Fibroblast of the aortic adventitia (primary cell): ENCODE measurements at places on chromosomes 7 and 10. TPM values are rescaled to one million over a fixed set of nuclear protein-coding genes. Genes with fewer than 3 reads are reported as not detected.

DNA sequence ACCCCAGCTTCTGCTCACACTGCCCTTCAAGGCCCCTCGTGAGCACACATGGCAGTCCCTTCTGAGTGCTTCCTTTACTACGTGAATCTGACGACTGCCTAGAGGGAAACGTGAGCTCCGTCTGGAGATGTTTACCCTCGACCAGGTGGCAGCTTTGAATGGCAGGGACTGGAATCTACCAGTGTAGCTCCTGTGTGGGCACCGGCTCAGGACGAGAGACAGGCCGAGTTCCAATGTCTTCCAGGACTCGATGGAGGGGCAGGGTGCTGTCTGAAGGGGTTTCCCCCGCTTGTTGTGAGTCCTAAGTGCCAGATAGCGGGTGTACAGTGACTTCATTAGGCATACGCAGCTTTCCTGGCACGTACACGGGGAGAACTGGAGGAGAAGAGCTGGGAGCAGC, 229.9 kb downstream of the ADARB2 start:
- no peak for DNase-seq

DNA sequence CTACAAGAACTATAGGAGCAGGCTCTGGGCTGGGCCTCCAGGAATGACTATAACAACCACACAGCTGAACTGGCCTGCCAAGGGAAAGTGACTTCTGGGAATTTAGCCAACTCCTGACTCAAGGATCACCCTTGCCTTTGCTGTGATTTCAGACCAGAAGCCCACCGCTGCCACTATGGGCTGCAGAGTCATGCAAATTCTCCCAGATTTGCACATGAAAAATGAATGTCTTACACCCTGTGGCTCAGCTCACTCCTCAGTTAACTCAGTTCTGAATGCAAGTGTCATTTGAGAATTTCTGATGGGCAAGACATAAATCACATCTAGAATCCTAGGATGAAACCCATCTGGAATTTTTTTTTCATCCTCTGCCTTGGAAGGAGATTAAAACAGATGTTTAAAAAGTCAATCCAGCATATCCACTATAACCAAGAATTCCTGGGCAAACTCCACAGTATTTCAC, 186.5 kb upstream of the BET1 start:
- peak; percentile 99 for DNase-seq

- no peak for DNase-seq
Measured at GRCh38 chr7:152081088-152081487, 55.6 kb downstream of the GALNT11 start.

- DNase-seq = no peak
Measured at GRCh38 chr7:37683246-37684120, at the start of gene GPR141. GPR141 (plus strand) TSS chr7:37683766; CDS start chr7:37740394, 56,628 bp downstream.

GRCh38 chr7:28123752-28124151, 56.8 kb downstream of the JAZF1 start:
- DNase-seq = no peak

DNA sequence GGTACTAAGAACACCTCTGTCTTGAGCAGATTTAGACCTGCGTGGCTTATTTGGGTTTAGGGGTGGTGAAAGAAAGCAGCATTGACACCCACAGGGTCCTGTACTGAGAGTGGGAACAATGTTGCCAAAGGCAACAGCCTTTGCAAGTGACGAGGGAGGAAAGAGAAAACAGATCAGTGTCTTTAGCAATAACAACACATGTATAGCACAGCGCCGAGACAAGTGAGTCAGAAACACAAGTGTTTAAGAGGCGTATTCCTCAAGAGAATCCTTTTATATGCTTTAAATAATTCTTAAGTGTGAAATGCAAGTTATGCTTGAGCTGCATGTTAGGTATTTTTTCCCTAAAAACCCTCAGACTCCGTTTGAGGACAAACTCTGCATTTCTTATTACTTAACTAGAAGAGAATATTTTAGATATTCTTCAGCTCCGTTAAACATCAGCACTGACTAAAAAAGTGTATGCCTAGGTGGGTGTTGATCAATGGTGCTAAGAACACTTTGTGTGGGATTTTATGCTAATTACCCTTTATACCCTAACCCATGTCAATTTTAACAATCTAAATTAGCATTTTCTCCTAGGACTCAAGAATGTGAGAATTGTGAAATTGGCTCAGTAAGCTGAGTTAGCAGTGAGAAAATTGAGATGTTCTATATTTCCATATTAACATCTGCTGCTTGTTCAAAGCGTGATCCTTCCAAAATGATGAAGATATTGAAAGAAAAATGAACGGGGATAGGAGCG, 1095.4 kb upstream of the CELF2 start:
- DNase-seq = no peak

GRCh38 chr10:43863270-43863669, 214.6 kb upstream of the ZNF32 start:
- DNase-seq = peak; percentile 35

- no peak for DNase-seq
Measured at GRCh38 chr10:19500959-19501358, 315.3 kb upstream of the PLXDC2 start.

- no peak for DNase-seq
Measured at GRCh38 chr7:103887853-103888602, 101.4 kb downstream of the RELN start.

DNA sequence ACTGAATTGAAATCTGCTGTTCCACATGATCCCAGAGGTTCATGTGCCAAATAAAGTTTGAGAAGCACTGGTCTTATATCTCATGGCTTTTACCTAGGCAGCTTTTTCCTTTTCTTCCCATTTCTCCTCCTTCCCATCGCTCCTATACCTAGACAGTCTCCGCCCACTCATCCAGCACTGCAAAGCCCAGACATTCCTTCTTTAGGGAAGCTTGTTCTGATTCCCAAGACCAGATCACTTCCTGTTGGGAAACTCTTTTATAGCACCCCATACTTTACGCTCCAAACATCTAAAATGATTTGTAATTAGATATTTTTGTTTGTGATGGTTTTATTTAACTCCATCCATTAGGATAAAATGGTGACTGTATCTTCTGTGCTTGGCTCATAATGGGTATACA, 75.9 kb downstream of the BMPER start:
- no peak for DNase-seq

GRCh38 chr7:6433784-6434615, 13.8 kb downstream of the DAGLB start:
- DNase-seq = no peak

DNA sequence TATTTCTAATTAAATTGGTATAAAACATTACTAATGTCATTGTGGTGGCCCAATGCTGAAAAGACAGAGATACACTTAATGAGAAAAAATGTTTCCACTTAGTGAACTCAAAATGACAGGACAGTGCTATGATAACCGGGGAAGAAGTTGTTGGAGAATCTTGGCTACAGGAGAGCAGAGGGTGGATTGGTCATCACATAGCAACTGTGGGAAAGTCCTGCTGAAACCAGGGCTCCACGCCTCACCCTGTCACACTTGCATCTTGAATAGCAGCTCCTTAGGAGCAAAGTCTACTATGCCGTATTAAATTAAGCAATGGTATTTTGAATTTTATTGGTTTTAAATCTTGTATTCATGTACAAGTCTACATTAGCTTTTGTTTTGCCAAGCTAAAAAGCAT, 225.5 kb downstream of the KLF6 start:
- DNase-seq = no peak

DNA sequence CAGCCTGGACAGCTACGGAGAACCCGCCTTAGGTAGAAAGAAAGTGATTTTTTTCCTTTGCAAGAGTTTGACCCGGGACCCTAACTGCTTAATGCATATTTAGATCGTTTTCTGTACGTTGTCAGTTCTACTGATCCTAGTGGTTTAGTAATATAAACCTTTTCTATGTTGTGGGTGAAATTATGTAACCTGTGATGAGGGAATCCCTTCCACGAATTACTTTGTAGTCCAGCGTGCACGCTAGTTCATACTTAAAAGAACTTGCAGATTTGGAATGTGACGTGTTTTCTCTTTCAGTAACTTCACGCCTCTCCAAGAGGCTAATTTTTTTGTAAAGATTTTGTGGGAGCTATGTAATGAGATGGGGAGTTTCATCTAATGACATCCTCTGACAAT, 705 bp downstream of the SLF2 start:
- DNase-seq = no peak

GRCh38 chr7:26497801-26498596, 206.3 kb downstream of the SNX10 start:
- no peak for DNase-seq

DNA sequence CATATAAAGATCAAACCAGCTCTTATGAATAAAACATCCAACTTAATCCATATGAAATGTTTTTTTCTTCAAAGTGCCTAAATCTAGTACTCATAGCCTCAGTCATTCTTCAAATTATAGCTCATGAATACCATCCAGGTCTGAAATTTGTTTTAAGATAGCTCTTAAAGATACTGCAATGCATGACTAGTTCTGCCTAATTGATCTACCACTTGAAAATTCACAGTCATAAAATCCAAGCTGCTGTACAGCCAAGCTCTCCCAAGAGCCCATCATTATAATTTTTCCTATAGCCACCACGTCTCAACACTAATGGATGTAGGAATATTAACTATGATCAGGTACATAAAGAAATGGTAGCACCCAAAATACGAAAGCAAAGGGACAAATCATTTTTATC, 87.9 kb upstream of the RNF148 start:
- no peak for DNase-seq

DNA sequence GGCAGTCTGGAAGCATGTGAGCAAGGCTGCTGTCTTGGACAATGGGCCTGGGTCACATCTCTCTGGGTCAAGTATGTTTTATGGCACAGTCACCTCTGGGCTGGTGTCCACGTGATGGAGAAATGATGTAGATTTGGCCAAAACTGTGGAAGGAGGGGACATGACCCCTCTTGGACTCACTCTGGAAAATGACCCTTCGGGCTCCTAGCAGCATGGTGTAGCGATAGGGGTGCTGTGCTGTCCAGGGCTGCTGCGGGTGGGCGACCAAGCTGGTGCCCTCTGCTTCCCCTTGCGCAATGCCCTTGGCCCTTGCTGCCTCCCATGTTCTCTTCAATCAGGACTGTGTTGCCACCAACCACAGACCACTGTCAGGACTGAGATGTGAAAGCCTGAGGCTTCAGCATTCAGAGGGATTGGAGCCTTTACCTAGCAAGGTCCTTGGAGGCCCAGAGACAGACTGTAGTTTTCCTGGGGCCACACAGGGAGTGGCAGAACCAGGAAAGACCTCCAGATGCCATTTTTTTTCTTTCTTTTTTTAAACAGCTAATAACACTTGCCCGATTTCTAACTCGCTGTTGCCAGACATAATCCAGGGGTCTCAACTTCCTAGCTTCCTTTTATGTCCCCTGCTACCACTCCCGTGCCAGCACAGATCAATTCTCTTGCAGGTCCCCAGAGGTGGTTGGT, 6.1 kb downstream of the CYP26A1 start:
- DNase-seq = no peak

- no peak for DNase-seq
Measured at GRCh38 chr7:116673457-116673865, 1.5 kb downstream of the MET start.

The MYL7 gene
- not detected in 2 replicates for total RNA-seq

The BTRC gene
- total RNA-seq = 12.6 and 17.2 TPM in 2 replicates

The NPSR1 gene
- total RNA-seq = not detected in 2 replicates

The CFAP69 gene
- 3.2 and 6.4 TPM in 2 replicates for total RNA-seq

The INPP5A gene
- 13.1 and 36.8 TPM in 2 replicates for total RNA-seq

The PAX4 gene
- not detected in 2 replicates for total RNA-seq

The GALNT17 gene
- total RNA-seq = 0.18 TPM in 1 of 2 replicates, not detected in the other

The RAPGEF5 gene
- total RNA-seq = 1.5 and 4.2 TPM in 2 replicates

The UCN3 gene
- total RNA-seq = not detected in 2 replicates

The ABCF2 gene
- 18.8 and 50.9 TPM in 2 replicates for total RNA-seq

The CCL26 gene
- 0.33 and 1.2 TPM in 2 replicates for total RNA-seq

The TMEM236 gene
- 0.09 and 0.16 TPM in 2 replicates for total RNA-seq

The CPA4 gene
- total RNA-seq = 7.7 and 29.6 TPM in 2 replicates

The DTX2 gene
- total RNA-seq = 3.8 and 6.6 TPM in 2 replicates

The STEAP1 gene
- 23.5 and 83.4 TPM in 2 replicates for total RNA-seq

The TDRD1 gene
- total RNA-seq = 0.25 and 0.45 TPM in 2 replicates

The CFAP43 gene
- 0.36 and 0.41 TPM in 2 replicates for total RNA-seq

The FANK1 gene
- total RNA-seq = 2.3 and 20.4 TPM in 2 replicates

The LRMDA gene
- total RNA-seq = 3.6 and 6.3 TPM in 2 replicates

The LHFPL3 gene
- not detected in 2 replicates for total RNA-seq
